ENCODE measurements at places on chromosomes 1 and 21.

DNA sequence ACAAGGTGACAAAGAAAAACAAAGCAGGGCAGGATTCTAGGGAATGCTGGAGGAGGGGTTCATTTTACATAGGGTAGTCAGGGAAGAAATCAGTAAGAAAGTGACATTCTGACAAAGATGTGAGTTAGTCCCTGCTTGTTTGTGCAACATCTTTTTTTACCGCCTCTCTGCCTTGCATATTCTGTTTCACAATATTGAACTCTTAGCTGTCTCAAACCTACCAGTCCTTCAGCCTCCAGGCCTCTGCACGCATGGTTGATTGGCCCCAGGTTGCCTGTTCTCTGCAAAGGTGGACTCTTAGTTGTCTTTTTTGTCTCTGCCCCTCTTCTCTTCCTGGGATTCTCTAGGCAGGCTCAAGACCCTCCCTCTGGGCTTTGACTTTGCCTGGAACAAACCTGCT lies 152.2 kb upstream of the RUNX1 start:
- no peak for DNase-seq

DNA sequence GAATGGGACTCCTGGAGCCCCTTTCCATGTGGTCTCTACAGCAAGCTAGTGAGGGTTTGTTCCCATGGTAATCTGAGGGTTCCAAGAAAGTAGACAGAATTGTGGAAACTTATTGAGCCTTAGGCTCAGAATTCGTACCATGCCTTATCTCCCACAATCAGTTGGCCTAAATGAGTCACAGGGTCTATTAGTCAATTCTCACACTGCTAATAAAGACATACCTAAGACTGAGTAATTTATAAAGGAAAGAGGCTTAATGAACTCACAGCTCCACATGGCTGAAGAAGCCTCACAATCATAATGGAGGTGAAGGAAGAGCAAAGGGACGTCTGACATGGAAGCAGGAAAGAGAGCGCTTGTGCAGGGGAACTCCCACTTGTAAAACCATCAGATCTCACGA lies 106.6 kb upstream of the CXADR start:
- no peak for DNase-seq

GRCh38 chr1:213871179-213871578 lies 116.6 kb upstream of the PROX1 start:
- DNase-seq = no peak

GRCh38 chr21:27173053-27173452 lies 206.2 kb upstream of the ADAMTS5 start:
- DNase-seq = no peak

GRCh38 chr1:35737120-35737519 lies 18.4 kb upstream of the C1orf216 start:
- DNase-seq = no peak
